GM04504 (cell line): ENCODE measurements at places on chromosomes 1 and 21.

DNA sequence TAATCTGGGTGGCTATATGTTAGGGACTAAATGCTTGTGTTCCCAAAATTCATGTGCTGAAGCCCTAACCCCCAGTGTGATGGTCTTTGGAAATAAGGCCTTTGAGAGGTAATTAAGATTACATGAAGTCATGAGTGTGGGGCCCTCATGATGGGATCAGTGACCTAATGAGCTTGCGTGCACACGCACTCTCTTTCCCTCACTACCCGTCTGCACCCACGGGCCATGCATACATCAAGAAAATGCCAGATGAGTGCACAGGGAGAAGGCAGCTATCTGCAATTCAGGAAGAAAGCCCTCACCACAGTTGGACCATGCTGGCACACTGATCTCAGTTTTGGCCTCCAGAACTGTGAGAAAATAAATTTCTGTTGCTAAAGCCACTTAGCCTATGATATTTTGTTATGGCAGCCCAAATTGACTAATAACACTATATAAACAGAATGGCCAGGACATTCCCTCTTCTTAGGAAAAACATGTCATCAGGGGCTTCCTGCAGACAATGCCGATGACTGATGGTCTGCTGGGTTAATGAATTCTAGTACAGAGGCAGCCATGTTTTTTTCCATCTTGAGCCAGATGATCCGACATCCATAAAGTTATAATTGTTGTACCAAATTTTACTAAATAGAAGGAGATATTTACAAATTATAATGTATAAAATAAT, 18.1 kb upstream of the MYOG start:
- DNase-seq, result no peak

DNA sequence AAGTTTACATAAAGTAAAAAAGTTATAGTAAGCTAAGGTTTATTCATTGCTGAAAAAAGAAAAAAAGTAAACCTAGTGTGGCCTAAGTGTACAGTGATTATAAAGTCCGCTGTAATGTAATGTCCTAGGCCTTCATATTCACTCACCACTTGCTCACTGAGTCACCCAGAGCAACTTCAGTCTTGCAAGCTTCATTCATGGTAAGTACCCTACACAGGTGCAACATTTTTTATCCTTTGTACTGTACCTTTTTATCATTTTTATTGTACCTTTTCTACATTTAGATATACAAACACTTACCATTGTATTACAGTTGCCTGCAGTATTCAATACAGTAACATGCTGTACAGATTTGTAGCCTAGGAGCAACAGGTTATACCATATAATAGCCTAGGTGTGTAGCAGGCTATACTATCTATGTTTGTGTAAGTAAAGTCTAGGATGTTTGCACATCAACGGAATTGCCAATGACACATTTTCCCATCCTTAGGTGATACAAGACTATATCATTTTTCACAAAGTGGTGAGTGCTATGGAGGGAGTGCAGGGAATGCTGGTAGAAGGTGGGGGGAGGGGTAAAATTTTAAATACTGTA, 58.0 kb upstream of the DMRTA2 start:
- DNase-seq, result no peak

GRCh38 chr1:178146436-178146835, 52.5 kb downstream of the RASAL2 start:
- no peak for DNase-seq

DNA sequence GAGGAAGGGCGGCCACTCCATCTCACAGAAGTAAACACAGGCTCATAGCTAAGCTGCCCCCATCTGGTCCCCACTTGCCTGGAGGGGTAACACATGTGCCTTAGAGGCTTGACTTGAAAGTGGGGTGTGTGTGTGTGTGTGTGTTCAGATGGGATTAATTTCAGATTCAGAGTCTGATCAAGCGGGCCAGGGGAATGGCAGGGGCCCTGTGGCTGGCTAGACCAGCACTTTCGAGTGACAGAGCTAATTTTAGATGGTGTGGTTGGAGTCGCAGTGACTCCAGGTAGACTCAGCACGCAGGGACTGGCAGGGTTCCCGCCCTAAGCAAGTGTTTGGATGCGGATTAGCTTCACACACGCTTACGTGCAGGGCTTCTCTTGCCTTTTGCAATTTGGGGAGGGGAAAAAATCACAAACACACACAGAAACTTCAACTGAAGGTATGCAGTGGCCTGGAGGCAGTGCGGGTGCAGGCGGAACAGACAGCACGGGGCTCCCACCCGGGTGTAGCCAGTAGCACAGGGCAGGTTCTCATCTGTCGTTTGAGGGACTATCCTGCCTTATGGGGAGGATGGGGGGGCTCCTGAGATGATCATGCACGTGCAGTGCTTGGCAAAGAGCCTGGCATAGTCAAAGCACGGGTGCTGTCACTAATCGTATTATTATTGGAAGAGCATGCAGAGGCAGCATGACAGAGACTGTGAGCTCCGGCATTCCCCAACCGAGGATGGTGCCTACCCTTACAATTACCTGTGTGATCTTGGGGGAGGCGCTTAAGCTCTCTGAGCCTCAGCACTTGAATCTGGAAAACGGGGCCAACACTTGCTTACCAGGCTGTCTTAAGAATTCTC, 1.3 kb downstream of the EDN2 start:
- DNase-seq, result no peak

- DNase-seq, result no peak
Measured at GRCh38 chr1:223364685-223365382, 858 bp upstream of the SUSD4 start.

DNA sequence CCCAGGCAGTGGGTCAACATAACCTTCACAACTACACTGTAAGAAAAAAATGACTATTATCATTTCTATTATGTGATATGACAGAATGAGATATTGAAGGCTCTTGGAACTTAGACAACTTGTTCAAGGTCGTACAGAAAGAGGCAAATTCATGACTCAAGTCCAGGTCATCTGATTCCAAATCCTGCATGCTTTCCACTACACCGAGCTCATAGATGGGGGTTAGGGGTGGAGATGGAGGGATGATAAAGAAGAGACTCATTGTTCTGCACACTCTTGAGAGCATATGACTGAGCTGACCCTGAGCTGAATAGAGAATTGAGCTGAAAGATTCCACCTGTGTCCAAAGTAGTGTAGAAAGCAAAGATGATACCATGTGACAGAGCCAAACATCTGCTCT, 2.8 kb downstream of the FCRL6 start:
- no peak for DNase-seq

- DNase-seq, result no peak
Measured at GRCh38 chr1:22075718-22076117, 23.2 kb downstream of the CDC42 start.
